ENCODE measurements at places on chromosomes 7 and 10. TPM values are rescaled to one million over a fixed set of nuclear protein-coding genes. Genes with fewer than 3 reads are reported as not detected.

FAM3C gene
- 64.5 TPM for total RNA-seq

ANXA8 gene
- total RNA-seq, result 0.22 TPM

- peak; percentile 9 for DNase-seq
Observed at GRCh38 chr10:48938281-48938680, 1.4 kb downstream of the LRRC18 start.

DNA sequence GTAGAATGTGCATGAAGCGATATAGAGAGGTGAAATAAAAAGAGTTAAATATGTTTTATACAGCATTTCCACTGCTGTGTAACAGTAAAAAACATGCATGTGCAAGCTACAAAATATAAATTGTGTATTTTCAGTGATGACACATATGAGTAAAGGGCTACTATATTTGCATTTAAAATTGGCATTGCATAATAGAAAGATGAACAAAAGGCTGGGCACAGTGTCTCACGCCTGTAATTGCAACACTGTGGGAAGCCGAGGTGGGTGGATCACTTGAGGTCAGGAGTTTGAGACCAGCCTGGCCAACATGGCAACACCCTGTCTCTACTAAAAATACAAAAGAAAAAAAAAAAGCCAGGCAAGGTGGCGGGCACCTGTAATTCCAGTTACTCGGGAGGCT, 79.8 kb upstream of the CCDC71L start:
- no peak for DNase-seq

- no peak for DNase-seq
Observed at GRCh38 chr10:81874875-81875466, at the start of gene NRG3. TSS of gene NRG3 (plus strand) at chr10:81875194.

DNA sequence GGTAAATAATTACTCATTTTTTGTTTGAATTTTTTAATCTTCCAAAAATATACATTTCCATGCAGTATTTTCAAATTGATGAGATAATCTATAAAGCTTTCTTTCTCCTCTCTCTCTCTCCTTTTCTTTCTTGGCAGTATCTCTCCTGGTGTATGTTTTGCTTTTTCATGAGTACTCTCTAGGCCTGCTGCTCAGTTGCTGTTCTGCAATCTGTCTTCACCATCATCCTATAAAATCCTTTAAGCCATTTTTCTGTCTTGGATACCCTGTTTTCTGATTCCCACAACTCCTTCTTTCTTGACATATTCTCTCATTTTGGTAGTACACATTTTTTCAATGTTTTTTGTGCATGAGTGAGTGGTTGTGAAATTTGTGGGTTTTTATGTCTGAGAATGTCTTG, 1558.1 kb upstream of the LRRTM3 start:
- no peak for DNase-seq

DNA sequence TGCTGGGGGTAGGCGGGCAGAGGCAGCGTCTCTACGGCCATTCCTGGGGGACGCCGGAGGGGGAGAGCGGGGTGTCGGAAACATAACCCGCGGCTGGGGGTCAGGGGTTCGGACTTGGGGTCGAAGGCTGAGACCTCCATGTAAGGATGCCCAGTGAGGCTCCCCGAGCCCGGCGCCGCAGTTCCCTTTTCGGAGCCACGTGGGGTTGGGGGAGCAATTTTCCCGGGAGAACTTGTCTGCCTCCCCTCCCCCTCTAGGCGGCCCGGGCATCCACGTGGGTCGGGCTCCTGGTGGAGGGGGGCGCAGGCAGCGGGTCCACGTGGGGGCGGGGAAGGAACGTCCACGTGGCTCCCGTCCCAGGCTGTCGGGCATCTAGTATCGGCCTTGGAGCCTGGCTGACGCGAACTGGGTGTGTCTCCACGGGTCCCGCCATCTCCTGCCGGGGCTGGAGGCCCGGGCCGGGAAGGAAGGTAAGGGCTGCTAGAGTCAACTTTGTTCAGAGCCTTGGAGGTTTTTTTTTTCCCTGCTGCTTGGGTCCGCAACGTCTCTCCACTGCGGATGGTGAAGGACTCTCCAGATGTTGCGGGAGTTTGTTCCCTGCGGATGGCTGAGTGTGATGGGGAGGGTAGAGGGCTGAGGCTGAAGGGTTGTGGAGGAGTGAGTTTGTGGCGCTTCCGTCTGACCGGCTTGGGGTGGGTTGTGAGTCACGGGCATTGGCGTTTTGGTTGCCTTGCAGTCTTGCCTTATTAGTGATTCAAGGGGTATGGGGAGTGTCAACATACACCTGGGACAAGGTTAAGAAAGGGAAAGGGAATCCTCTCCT, 744 bp downstream of the PPRC1 start:
- no peak for DNase-seq

DNA sequence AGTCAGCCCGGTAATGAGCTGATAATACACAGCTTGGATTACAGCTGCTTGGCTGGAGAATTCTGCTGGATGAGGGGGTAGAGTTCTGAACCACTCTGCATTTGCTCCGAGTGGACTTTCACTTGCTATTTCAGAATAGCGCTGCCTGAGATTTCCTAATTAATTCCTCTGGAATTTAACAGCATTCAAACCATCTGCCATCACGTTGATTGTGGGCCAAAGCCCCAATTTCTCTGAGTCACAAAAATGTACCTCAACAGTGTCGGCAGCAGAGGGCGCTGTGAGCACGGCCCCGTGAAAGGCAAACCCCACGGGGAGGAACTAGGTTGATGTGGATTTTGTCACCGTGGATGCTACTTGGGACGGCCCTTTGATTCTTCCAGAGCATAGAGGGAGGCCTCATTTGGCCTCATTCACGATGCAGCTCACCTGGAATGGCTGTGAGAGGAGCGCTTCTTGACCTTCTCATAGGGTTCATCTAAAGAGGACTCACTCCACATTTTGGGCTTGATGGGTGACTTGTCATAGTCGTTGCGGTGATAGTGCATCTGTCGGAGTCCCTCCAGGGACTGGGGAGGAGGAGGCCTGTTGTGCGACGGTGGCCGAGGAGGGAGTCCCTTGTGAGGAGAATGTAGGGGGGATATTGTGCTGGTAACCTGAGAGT, 73.3 kb downstream of the PRPF18 start:
- DNase-seq, result no peak

DNA sequence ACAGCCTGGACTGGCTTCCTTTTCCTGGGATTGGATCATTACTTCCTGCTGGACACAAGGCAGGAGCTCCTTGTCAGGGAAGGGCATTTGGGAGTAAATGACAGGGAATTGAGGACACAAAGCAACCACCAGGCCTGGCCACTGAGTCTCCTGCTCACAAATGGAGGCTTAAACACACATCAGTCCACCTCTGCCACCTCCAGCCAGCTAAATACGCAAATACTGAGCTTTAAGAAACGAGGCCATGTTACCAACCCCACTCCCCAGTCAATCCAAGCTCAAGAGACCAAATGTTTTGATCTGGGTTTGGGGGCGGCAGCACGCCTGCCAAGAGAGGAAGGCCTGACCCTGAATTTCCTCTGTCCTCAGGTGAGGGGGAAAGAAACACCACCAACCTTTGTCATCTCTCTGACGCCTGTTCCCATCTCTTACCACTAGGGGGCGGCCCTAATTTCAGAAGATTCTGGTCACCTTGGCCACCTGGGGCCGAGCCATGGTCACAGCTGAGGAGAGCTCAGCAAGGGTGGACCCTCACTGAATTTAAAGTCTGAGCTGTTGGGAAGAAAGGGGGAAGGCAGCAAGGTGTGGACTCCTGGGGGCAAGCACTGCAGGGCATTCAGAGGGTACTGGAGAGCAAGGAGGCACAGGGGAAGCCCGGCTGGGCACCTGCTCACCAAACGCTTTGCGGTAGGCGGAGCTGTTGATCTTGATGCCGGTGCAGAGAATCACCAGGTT, 16.5 kb downstream of the AIFM2 start:
- DNase-seq, result peak; percentile 76

DNA sequence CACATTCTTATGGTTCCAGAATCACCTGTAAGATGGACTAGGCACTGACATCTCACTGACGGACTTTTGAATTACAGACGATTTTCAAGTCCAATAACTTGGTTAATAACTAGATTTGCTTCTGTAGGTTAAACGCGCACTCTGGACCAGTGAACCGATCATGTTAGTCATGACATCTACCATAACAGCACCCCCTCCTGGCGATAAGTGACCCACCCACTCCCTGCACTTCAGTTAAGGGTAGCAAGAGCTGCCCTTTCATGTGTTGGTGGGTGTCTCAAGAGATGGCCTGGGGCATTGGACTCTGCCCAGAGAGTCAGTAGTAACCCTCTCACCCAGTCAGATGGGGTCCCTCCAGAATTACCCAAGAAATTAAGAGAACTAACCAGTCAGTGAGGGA, 12.9 kb downstream of the GRM8 start:
- DNase-seq, result peak; percentile 49

DNA sequence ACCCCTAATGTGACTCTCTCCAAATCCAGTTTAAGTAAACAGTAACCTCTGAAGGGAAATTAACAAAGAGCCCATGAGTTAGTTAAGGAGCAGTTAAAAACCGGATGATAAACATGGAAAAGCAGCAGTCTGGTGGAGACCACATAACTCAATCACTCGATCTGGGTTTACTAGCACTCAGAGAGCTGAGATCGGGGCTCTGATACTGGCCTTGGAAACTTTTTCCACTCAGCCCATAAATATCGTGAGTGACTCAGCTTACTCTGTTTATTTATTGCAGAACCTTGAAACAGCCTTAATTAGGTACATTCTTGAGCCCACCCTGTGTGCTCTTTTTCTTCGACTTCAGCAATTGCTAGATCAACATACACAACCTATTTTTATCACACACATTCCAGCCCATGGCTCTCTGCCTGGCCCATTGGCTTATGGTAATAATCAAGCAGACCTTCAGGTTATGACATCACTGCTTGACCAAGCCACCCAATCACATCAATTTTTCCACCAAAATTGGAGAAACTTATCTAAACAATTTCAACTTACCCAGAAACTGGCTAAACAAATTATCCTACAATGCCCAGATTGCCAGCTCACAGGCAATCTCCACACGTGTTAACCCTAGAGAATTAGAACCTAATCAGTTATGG, 82.2 kb upstream of the GPR22 start:
- DNase-seq, result no peak

Data from H9 (cell line).